Esophagus (tissue), 2 donors: ENCODE measurements at places on chromosomes 5 and 9. TPM values are rescaled to one million over a fixed set of nuclear protein-coding genes. Genes with fewer than 3 reads are reported as not detected.

The PTPRD gene
- polyA plus RNA-seq, result 0.60 TPM

The NDUFA8 gene
- 82.7 TPM for polyA plus RNA-seq

The PRLR gene
- 0.20 TPM for polyA plus RNA-seq

The CATSPER3 gene
- polyA plus RNA-seq, result 0.55 TPM

The ALDH1A1 gene
- 37.8 TPM for polyA plus RNA-seq

The BAAT gene
- 0.01 TPM for polyA plus RNA-seq

The SHOC1 gene
- 0.18 TPM for polyA plus RNA-seq

The MEGF9 gene
- 7.3 TPM for polyA plus RNA-seq
